ENCODE measurements at places on chromosomes 7 and 10.

DNA sequence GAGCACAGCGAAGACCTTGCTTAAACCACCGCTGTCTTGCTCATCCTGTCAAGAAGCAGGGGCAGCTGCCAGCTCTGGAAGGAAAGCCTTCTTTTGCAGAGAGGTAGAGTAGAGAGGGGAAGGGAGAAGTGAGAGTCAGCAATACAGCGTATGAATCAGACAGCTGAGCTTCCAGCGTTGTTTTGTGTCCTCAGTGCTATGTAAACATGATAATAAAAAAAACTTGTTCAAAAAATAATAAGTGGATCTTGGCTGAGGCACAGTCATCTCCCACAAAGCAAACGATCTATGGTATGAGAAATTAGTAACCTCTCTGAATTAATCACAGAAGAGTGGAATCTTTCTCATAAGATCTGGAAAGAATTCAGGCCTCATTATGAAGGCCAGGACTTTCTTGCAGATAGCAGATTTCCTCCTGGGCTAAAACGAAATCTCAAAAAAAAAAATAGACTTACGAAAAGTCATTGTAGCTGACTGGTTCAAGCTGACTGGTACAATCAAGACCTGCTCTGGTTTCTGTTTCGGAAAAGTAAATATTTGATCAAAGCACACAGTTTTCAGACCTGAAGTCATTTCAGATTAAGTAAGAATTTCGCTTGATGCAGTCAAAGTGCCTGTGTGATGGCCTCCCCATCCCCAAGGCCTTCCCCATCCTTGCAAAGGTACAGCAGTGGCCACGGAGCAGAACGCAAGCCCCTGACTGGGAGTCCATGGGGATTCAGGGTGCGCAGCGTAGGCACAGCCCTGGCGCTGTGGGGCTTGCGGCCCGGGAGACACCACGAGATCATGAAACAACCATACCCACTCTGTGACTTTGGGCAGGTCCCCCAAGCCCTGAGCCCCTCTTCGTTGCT, 29.4 kb downstream of the CHST15 start:
- DNase-seq, result no peak

DNA sequence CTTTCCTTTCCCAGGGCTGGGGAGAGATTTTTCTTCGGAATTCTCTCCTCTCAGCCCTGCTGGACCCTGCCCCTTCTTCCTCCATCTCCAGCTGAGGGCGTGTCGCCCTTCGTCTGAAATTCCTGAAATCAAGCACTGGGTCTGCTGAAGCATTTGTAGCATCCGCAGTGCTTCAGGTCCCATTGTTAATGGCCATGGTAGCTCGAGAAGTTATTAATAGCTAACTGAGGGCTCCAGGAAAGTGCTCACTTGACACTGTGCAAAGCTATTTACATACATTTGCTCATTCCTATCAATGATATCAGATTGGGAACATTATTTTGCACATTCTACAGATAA, 515 bp downstream of the FAM149B1 start:
- DNase-seq, result no peak

DNA sequence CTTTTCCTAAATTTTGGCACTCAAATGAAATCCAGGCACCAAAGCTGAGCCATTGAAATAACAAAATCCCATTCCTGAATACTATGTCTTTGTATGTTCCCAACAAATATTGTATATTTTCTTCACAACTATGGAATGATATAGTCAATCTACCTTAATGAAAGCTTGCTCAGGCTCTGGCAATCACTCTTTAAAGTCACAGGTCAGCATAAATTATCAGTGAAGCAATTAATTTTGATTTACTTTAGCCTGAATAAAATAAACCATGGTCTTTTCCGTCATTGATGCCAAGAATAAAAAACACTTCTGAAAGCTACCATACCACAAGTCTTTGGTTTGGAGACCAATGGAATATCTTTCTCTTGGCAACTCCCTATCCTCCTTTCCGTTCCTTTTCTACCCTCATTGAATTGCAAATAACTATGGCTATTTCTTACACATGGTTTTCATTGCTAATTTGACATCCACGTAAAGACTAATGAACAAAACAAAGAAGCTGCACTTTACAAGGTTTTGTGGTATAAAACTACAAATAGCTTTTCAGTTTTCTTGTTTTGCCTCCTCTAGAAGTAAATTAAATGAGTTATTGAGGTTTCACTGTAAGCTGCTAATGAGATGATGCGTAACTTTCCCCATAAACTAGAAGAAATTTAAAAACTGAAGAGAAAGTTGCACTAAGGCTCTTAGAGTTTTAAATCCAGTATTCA, 166.6 kb downstream of the TAX1BP1 start:
- DNase-seq, result no peak

GRCh38 chr7:141695803-141696289, 6.1 kb downstream of the DENND11 start:
- no peak for DNase-seq

DNA sequence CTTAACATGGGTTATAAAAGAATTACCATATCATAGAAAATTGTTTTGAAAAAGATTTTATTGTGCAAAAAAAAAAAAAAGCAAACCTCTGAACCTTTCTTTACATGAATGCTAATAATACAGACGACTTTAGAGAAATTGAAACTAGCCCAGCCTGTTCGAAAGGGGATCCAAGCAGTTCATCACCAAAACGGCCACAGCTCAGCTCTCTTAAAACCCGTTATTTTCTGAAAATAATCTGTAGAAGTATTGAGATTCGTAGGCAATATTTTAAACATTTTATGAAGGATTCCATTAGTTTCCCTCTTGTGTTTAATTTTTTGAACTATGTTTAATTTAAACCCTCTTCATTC, 9.9 kb upstream of the GSAP start:
- no peak for DNase-seq

DNA sequence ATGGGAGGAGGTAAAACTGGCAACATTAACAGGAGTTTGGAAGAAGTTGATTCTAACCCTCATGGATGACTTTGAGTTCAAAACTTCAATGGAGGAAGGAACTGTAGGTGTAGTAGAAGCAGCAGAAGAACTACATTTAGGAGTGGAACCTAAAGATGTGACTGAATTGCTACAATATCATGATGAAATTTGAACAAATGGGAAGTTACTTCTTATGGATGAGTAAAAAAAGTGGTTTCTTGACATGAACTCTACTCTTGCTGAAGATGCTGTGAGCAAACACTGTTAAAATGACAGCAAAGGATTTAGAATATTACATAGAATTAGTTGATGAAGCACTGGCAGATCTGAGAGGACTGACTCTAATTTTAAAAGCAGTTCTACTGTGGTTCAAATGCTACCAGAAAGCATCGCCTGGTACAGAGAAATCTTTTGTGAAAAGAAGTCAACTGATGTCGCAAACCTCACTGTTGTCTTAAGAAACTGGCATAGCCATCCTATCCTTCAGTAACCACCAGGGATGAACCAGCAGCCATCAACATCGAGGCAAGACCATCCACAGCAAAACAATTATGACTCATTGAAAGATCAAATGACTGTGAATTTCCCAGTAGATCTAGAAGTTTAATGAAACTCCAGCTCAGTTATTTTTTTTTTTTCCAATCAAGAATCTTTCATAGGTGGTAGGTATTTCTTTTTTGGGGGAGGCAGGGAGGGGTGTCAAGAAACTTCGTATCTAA, 20.8 kb downstream of the BRAF start:
- DNase-seq, result no peak

DNA sequence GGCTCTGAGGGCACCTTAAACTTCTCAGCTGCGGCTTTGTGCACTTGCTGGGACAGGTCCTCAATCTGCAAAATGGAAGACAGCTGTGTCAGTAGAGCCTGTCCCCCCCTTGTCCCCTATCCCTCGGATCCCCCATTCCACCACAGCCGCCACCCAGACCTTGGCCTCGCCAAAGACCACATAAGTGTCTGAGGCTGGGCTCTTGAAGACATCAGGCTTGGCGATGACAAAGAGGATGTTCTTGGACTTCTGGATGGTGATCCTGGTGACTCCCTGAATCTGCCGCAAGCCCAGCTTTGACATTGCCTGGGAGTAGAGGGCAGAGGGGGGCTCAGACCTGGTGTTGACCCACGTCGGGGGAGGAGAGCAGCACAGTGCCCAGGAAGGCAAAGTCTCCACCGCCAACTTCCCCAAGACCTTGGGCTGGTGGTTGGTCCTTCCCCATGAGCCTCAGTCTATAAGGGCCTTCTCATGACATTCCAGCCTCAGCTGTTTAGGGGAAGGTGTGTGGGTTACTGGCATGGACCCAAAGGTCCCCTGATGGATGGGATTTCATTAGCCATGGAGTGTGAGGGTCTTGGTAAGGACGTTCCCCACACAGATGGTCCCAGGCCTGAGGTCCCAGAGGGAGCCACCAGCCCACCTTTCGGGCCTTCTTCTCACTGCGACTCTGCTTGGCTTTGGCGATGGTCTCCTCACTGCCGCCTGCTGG, 7.7 kb downstream of the NACAD start:
- no peak for DNase-seq

DNA sequence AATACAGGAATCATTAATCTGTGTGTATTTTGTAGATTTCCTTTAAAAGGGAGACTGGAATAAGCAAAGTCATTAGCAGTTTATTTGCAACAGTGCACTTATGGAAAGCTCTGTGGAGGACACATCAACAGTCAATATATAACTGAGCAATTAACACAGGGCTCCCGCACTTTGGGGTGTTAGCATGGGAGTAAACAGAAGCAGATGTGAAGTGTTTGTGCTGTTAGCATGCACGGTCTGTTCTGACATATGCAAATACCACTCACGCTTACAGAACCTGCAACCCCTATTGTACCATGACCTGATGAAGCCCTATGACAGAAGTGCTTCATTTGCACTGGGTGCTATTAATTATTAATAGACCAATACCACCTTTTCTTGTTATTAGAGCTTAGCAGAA, 118.9 kb downstream of the PPP1R3A start:
- no peak for DNase-seq

GRCh38 chr10:69418052-69418752, 1.5 kb upstream of the TACR2 start:
- no peak for DNase-seq

- no peak for DNase-seq
These were observed 61.9 kb upstream of the LANCL2 start for GRCh38 chr7:55303220-55303619.

DNA sequence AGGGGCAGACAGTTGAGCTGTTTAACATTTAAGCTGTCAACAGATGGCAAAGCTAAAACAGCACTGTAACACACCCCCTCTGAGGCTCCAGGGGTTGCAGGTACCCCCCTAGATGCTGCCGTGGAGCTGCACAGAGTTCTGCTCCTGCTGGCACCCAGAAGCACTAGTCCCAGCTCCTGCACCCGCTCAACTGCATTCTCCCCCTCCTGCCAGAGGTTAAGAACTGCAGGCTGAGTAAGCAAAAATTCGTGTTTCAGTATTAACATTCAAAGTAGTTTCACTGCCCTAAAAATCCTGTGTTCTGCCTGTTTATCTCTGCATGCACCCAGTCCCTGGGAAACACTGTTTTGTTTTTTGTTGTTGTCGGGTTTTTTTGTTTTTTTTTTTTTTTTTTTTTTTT, 790.8 kb upstream of the KCND2 start:
- DNase-seq, result no peak

GRCh38 chr10:102775935-102776669, 32.4 kb downstream of the WBP1L start:
- DNase-seq, result peak; percentile 39

DNA sequence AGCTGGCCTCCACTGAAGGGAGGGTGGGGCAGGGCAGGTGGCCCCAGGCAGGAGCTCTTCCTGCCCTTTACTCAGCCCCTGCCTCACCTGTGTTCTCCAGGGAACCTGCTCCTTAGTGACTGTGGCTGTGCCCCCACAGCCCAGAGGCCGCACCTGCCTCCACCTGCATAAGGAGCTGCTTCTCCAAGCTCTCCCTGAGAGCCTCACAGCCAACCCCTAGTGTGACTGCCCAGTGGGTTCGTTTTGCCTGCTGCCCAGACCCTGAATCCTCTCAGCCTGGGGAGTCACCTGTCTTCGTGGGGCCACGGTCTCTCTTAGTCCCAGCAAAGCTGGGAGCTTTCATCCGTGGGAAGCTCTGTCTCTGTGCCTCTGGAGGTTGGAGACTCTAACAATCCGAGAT, 94.4 kb downstream of the GLRX3 start:
- no peak for DNase-seq

- no peak for DNase-seq
These were observed 26.9 kb downstream of the ZEB1 start for GRCh38 chr10:31345886-31346285.

DNA sequence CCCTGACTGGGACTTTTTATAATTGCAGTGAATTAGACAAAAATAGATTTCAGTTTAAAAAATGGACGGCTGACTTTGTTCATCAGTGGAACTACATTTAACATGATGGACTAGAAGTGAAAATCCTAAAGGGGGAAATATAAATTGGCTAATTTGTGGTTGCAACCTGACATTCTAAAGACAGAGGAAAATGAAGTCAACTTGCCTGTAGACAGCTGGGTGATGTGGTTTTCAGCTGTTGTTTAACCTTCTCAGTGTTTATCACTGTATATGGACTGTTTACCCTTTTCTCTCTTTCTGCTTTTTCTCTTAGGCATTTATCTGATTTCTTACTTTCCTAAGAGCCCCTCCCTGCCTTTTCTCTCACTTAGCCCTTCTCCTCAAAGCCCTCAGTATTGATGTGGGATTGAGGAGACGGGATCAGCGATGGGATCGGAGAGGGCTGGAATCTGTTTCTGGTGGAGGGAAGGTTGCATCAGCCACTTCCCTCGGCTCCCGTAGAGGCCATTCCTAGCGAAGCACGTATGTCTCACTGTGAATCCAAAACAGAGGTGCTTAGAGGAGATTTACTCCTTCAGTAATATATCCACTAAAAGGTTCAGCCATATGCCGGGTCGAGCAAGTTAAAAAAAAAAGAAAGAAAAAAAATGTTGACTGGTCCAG, 109.0 kb upstream of the KLF6 start:
- no peak for DNase-seq

DNA sequence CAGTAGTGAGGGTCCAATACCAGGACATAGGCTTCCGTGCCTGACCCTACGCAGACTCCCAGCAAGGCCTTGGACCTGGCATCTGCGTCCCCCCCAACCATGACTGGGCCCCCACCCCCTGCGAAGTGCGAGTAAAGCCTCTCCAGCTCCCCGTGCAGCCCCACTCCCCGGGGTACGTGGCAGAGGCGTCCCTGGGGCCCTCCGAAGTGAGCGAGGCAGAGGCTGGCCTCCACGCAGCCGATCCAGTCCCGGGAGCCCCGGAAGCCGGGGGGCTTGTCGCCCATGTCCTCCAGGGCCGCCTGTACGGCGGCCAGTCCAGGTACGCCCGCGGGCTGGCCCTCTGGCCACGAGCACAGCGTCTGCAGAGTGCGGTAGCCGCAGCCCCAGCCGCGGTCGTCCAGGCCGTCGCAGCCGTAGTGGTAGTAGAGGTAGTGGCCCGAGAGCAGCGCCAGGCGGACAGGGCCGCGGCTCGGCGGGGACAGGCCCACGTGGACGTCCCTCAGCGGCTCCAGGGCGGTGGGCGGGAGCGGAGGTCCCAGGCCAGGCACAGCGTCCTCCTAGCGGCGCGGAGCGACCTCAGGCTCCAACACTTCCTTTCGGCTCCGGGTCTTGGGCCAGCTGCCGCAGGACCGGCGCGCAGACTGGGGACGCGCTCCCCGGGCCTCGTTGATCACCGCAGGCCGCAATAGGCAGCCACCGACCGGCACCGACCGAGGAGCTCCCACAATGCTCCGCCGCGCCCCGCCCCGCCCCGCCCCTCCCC, at the start of gene UFSP1:
TSS of gene UFSP1 (minus strand) at position 728 of the 763 bp plus-strand sequence. CDS start at position 284, 444 bp downstream.
- DNase-seq, result peak; percentile 23

Data from stimulated activated naive CD8-positive, alpha-beta T cell treated with anti-CD3 and anti-CD28 coated beads, Interleukin-15, Interleukin-2, amounts not matched to agents 100 U/mL and 50 U/mL, for 24 hours (primary cell).